NCI-H2081 treated with DMSO at 0.1 percent for 48 hours (cell line): ENCODE measurements at places on chromosomes 13 and 19.

- no peak for DNase-seq
Measured at GRCh38 chr13:88483202-88483601, 812.0 kb downstream of the SLITRK5 start.

DNA sequence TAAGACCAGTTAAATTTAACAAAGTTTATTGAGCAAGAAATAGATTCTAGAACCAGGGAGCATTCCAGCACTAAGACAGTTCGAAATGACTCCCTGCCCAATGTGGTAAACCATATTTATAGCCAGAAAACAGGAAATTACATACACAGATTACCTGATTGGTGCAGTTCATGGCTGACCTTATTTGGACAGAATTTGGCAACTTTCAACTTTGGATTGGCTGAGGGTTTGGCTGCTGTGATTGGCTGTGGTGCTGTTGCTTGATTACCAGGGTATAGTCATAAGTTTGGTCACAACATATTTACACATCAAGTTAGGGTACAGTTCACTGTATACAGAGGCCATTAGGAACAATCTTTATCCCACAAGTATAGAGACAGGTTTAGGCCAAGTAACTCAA lies 984.8 kb upstream of the MIR17HG start:
- no peak for DNase-seq

DNA sequence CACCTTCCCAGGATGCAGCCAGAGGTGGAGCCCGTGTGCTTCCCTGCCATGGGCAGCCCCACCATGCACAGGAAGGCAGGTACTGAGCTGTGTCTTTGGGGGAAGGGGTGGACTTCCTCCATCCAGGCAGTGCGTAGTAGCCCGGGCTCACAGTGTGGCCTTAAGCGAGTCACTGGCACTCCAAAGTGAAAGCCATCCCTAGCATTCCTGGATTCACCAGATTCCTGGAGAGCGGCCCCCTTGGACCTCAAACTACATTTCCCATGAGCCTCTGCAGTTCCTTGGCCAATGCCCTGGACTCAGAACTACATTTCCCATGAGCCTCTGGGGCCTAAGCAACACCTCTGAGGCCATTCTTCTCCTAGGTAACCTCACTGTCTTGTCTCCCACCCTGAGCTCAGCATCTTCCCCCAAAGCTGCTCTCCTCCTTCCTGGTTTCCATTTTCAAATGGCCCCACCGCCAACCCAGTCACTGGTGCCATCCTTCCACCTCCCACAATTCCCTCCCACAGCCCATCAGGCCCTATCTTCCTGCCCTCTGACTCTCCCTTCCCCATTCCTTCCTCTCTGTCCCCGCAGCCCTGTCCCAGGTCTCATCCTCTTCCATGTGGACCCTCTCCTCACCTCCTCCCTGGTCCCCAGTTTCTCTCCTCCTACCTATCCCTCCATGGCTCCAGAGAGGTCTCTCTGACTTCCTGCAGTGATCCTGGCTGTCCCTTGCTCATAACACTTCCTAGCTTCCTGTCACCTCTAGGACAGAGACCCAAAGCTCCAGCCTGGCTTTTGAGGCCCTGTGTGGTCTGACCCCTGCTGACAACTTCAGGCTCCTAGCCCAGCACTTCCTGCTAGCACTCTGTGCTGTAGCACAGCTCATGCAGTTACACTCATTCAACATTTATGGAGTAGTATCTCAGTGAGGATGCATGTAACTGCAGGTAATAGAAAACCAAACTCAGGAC lies at the start of gene C19orf81:
C19orf81 (plus strand) TSS at position 13 of the 959 bp plus-strand sequence; CDS start at position 13, 0 bp downstream.
- no peak for DNase-seq

DNA sequence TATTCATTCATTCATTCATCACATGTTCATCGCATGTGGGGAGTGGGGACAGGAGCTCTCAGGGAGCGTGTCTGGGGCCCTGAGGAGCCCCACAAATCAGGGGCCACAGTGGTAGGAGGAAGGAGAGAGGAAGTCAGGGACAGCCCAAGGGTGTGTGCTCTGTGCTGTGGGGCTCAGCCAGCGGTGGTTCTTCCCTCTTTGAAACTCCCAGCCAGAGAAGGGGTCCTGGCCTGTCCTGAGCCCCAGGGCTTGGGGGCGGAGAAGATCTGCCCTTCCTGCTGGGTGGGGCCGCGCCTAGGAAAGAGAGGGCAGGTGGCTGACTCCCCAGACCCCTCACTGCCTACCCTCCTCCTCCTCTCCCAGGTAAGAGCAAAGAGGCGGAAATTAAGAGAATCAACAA lies 14.6 kb downstream of the AP2A1 start:
- DNase-seq, result no peak

DNA sequence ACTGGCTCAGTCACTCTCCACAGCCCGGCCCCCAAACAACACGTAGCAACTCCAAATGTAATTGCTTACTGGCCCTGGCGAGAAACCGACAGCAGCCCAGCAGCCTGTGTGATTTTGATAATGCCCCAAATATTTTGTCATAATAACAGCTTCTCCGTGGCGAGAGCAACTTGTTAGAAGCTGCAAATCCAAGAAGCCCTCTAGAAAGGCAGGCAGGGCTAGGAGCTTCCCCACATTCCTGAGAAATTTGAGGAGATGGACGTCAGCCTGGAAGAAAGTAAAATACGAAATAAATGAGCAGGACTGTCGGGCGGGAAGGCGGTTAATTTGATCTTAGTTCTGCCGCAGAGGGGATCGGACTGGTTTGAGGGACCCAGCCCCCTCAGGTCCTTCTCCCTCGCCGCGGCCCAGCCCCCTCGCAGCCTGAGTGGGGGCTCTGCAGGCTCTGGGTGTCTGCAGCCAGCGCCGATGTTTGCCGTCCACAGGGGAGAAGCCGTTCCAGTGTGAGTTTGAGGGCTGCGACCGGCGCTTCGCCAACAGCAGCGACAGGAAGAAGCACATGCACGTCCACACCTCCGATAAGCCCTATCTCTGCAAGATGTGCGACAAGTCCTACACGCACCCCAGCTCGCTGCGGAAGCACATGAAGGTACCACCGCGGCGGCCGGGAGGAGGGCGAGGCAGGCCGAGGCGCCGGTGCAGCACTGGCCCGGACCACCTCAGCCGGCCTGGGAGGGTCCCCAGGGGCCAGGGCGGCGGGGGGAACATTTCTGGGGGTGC lies 3.1 kb downstream of the ZIC2 start:
- no peak for DNase-seq

GRCh38 chr13:80284290-80284689 lies 56.6 kb downstream of the SPRY2 start:
- DNase-seq, result no peak

- DNase-seq, result no peak
Measured at GRCh38 chr13:26446751-26447150, 110.7 kb upstream of the WASF3 start.

GRCh38 chr13:40231311-40231710 lies 435.1 kb downstream of the FOXO1 start:
- no peak for DNase-seq

DNA sequence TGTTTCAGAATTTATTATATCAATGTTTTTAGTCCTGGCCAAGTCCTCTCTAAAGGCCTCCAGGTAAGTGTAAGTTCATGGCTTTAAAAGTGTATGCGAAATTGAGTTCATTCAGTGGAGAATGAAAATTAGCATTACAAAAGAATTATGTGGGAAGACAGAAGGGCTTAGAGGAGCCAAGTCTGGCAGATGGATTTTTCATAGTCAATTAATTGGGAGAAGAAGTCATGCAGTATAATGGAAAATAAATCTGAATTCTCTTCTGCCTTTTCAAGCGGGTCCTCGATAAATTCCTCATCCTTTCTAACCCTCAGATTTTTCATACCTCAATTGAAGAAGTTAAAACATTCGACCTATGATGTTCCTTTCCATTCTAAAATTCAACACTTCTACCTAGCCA lies 394.2 kb downstream of the ITGBL1 start:
- no peak for DNase-seq

GRCh38 chr19:3250675-3251074 lies 26.2 kb downstream of the CELF5 start:
- no peak for DNase-seq

DNA sequence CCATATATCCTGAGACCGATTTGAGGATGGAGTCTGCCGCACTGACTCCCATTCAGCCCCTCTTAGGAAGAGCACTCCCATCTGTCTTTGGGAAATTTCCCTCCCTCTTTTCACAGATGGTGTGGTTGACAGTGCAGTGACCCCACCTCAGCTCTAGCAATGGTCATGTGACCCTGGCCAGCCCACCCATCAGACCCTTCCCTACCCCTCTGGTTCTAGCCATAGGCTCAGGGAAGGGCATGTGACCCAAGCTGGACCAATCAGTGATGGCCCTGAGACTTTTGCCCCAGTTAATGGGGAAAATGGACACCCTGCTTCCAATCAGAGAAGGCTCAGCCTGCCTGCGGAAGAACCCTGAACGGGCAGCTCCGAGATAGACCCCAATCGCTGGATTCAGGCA lies 26.3 kb downstream of the IL12RB1 start:
- DNase-seq, result no peak

DNA sequence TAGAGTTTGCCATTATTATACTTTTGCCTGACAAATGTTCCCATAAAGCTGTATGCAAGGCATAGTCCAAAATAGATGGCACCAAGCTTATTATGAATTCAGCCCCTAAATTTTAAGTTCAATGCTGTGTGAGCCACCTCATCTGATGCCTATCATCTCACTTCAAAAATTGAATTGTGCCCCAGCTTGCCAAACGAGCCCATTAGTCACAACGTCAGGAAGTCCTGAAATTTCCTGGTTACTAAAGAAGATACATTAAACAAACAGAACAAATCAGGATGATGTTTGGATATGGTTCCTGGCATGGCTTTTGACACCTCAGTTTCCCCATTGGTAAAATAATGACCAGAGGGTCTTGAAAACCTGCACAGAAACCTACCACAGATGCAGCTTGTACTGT lies 147.5 kb upstream of the SOX21 start:
- no peak for DNase-seq

GRCh38 chr13:100940658-100941057 lies 266.1 kb upstream of the TMTC4 start:
- no peak for DNase-seq

GRCh38 chr19:45066921-45067661 lies 9.2 kb downstream of the ZNF296 start:
- no peak for DNase-seq
